ENCODE measurements at places on chromosomes 3 and 15.

GRCh38 chr15:67009576-67010569 lies 55.5 kb upstream of the SMAD3 start:
- DNase-seq = no peak

DNA sequence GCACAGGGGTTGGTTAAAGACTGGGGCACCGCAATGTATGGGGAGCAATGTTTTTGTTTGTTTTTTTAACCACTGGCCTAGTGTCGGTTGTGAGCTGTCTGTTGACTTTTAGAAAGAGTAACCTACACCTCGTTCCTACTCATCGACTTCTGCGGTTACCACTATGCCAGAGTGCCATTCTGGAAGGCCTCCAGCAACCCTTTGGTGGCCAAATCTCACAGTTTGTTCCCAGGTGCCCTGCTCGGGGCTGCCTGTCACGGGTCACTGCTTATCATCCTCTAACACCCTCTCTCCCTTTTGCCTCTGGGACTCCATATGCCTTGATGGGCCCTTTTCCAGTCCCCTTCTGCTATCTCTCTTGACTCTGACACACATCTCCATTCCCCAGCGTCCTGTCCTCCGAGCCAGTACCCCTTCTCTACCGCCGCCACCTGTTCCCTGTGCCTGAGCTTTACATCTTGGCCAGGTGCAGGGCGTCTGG lies 290.4 kb upstream of the C2CD4B start:
- no peak for DNase-seq

GRCh38 chr3:113968986-113969385 lies 21.2 kb downstream of the ZDHHC23 start:
- DNase-seq = no peak

- DNase-seq = no peak
Observed at GRCh38 chr3:169390741-169391305, 272.7 kb downstream of the MECOM start.

GRCh38 chr3:140188285-140188684 lies 253.3 kb downstream of the CLSTN2 start:
- DNase-seq = no peak

- no peak for DNase-seq
Observed at GRCh38 chr3:82085356-82085755, 323.9 kb upstream of the GBE1 start.

Data from C1 segment of cervical spinal cord (tissue), 14 donors.